Suppressor macrophage (primary cell): ENCODE measurements at places on chromosomes 2 and 18.

GRCh38 chr2:64298161-64298560 lies 153.9 kb upstream of the PELI1 start:
- DNase-seq = peak; percentile 81

- peak; percentile 93 for DNase-seq
Measured at GRCh38 chr2:205706769-205707381, 24.6 kb downstream of the NRP2 start.

- peak; percentile 8 for DNase-seq
Measured at GRCh38 chr2:42254186-42254895, 85.2 kb downstream of the EML4 start.

- peak; percentile 89 for DNase-seq
Measured at GRCh38 chr2:205925373-205926337, 160.3 kb downstream of the INO80D start.

DNA sequence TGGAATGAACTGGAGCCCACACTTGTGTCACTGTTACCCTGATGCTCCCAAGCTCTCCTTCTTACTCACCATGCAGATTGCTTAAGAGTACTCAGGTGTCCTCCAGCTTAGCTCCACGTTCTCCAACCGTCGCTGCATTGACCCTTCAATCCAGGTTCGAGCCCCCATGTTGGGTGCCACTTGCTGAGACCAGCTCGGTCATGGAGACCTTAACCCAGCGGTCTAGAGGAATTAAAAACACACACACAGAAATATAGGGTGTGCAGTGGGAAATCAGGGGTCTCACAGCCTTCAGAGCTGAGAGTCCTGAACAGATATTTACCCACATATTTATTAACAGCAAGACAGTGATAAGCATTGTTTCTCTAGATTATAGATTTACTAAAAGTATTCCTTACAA lies 229.1 kb upstream of the APCDD1 start:
- no peak for DNase-seq

GRCh38 chr2:230042195-230042594 lies 26.5 kb downstream of the SLC16A14 start:
- no peak for DNase-seq

- no peak for DNase-seq
Measured at GRCh38 chr2:105428387-105429018, 29.7 kb upstream of the FHL2 start.

DNA sequence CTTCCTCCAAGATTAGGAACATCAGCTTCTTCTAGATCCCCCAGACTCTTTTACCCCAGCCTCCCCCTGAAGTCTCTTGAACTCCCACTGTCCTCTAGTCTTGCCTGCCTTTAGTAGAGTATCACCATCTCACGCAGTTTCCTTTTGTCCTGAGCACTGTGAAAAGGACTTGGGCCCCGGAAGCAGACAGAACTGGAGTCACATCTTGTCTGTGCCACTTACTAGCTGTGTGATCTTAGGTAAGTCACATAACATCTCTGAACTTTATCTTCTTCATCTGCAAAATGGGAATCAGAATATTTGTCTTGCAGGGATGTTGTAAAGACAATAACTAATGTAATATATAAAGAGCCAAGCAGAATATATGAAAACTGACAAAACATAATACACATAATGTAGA lies 8.4 kb upstream of the TRABD2A start:
- DNase-seq = no peak

GRCh38 chr2:44550561-44550960 lies 188.8 kb downstream of the CAMKMT start:
- no peak for DNase-seq

DNA sequence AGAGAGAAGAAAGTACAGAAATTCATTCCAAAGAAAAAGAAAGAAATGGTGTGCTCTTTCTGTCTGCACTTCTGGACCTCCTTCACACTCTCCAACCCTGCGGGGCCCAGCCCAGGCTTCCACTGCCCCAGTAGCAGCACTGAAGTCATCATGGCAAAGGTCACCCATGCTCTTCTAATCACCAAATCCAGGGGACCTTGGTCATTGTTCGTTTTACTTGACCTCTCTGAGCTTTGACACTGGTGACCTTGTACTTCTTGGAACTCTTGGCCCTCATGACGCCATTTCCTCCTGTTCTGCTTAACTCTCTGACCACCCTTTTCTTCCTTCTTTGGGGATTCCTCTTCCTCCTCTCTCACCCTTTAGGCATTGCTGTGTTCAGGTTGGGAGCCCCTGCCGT lies 105.6 kb downstream of the SMAD7 start:
- DNase-seq = no peak

GRCh38 chr2:235936493-235936892 lies 231.7 kb downstream of the GBX2 start:
- DNase-seq = peak; percentile 22

DNA sequence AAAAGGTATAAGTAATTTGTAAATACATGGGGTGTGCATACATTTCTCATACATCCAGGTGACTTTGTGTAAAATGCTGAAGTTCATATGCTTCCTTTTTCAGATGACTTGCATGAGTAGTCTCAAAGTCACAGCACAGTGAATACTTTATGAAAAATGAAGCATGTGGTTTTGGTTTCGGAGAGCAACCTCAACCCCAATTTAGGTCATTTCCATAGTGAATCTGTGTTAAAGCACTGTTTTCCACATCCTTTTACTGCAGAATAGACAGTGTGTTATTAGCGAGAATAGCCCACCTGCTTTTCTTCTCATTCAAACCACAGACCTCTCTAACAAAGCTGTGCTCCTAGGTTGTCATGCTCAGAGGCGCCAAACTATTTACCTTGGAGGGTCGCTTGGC lies 204.4 kb upstream of the RASGRP3 start:
- DNase-seq = no peak

DNA sequence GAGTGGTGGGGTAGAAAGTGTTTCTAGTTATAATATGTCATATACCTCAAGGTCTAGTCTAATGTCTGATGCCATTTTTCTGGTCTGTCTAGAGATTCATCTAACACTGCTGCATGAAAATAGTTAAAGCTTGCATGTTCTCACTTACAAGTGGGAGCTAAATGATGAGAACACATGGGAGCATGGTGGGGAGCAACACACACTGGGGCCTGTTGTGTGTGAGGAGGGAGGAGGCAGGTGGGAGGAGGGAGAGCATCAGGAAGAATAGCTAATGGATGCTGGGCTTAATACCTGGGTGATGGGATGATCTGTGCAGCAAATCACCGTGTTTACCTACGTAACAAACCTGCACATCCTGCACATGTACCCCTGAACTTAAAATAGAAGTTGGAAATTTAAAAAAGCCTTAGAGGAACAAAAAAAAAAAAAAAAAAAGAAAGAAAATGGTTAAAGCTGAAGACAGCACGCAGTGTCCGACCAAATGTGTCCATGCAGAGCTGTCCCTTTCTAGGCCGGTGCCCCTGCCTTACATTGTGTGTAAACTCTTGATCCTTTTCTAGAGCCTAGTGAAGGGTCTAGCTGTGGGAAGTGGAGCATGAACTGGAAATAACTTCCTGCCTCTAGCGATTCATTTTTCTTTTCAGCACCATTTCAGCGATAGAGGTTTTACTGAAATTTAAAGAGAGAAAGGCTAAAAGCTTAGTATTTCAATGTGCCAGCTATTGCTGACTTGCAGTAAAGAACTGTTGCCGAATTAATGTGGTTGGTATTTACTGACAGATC lies 94.0 kb downstream of the FMNL2 start:
- DNase-seq = no peak

DNA sequence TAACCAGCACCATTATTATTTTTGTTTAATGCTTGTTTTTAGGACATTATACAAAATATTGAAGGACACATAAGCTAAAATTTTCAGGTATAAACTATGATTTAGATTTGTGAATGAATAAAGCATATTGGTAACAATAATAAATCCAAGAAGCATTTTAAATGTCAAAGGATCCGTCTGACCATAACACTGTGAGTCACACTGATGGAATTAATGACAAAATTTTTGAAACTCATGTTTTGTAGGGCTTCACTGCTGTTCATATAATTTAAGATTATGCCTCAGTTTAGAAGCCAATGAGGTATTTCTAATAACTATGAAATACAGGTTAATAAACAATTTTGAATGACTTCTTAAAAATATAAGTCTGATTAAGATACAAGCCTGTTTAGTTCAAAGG lies 124.6 kb downstream of the TMEFF2 start:
- DNase-seq = no peak

DNA sequence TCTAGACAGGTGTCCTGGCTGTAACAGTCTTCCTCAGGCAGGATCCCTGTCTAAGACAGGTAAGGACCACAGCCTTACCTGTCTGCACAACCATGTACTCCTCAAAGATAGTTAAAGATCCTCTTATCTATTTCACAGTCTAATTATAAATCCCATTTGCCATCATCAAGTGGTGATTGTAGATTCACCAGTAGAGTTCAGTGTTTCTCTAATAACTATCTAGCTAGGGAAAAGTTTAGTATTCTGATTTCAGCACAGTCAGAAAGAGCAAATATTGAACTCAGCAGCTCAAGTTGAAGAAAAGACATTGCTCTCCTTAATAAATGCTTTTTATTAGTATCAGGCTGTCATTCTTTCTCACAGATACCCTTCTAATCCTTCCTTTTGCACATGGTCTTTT lies 1305.5 kb upstream of the NXPH2 start:
- no peak for DNase-seq

DNA sequence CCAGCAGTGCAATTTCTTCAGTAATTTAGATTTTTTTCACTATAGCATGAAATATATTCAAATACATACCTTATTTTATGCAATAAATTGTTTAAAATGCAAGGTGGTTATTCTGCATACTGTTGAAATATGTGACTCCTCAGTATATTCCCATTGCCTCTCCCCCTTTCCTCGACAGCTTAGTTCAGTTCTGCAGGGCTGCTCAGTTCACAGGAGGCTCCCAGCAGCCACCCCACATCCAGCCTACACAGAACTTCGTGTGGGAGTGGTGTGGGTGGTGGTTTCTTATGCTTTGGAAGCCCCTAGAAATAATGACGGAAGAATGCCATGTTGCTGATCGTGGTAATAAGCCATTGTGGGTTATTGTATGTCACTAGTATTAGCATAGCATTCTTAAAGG lies 79.7 kb downstream of the FAM210A start:
- no peak for DNase-seq

DNA sequence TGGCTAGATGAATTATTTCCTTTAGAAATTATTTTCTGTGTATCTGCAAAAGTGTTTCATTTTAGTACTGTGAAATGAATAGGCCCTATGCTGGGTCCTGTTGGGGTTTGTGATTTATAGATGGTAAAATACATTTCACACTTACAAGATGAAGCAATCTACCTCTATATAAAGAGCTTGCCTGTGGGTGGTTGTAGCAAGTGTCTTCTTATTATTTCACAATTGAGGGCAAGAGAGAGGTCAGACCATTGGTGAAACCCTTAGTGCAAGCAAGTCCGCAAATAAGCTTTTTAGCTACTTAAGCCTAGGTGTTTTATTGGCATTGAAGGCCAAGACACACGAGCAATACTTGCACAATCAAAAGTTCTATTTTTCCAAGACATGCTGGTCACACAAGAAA lies 153.1 kb downstream of the FMNL2 start:
- peak; percentile 37 for DNase-seq

GRCh38 chr2:52622266-52622665 lies 1145.3 kb upstream of the CHAC2 start:
- DNase-seq = no peak

- DNase-seq = no peak
Measured at GRCh38 chr2:168220965-168221819, 26.2 kb downstream of the STK39 start.

DNA sequence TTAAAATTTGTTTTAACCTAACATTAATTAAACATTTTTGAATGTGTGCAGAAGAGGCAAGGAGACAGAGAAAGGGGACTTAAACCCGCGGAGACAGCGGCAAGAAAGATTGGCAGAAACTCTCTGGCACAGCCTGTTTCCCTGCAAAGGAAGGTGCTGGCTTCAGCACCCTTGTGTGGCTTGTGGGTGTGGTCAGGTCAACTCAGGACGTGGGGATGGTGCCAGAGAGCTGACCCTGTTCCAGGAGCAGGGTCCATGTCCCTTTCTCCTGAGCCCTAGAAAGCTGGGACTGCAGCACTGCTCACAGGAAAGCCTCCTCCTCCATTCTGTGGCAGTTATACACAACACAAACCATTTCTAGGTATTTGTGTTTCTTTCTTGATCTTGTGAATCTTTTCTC lies 176.2 kb upstream of the ST6GAL2 start:
- DNase-seq = no peak

GRCh38 chr18:12076424-12077140 lies 17.1 kb upstream of the ANKRD62 start:
- peak; percentile 75 for DNase-seq

DNA sequence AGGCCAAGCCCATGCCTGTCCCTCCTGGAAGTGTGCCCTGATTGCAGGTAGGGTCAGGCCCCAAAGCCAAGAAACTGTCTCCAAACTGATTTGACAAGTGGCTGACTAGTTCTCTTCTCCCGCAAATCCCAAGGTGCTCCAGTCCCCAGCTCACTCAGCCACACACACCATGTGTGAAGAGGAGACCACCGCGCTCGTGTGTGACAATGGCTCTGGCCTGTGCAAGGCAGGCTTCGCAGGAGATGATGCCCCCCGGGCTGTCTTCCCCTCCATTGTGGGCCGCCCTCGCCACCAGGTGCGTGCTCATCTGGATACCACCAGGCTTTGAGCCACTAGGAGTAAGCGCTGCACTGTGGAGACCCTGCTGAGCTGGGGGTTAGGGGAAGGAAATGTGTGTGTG lies 8.3 kb downstream of the ACTG2 start:
- DNase-seq = no peak

DNA sequence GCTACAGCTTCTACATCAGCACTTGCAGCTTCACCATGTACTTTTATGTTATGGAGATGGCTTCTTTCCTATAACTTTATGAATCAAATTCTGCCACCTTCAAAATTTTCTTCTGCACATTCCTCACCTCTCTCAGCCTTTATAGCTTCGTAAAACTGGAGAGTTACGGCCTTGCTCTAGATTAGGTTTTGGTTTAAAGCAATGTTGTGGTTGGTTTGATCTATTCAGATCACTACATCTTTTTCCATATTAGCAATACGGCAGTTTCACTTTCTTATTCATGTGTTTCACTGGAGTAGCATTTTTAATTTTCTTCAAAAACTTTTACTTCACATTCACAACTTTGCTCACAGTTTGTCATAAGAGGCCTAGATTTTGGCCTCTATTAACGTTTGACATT lies 242.9 kb upstream of the GYPC start:
- no peak for DNase-seq

GRCh38 chr2:232444409-232445148 lies 11.4 kb upstream of the ALPI start:
- peak; percentile 74 for DNase-seq

GRCh38 chr2:120226316-120226715 lies 3.1 kb upstream of the TMEM185B start:
- DNase-seq = no peak

DNA sequence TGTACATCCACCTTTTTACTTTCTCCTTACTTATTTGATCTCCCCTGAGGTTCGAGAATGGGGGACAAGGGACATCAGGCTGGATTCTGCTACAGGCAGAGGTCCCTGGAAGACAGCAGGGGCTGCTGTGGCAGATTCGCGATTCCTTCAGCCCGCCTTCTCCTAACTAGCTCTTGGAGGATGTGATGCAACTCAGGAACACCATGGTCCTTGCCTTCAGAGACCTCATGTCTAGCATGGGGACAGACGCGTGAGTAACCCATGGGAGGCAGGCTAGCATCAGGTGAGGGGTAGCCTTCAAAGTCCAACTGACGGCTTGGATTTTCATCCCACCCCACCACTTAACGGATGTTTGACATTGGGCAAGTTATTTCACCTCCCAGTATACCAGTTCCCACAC lies 869 bp upstream of the TCF23 start:
- no peak for DNase-seq
